ENCODE measurements at places on chromosomes 2 and 18.

DNA sequence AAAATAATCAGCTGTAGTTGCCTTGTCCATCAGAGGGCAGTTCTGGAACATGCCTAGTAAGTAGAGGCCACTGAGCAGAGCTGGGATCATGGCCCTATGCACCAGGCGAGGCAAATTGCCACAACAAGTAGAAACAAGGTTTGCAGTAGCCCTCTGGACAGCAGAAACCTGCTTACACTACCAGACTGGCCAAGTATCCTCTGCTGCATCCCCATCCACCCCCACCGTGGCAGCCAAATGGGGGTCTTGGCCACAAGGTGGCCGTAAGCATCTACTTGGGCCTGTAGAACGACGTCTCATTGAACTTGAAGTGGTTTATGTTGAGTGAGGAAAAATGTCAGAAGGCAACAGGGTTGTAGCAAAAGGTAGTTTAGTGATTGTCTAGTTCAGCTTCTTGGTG is 241.2 kb downstream of the ALPK2 start:
- DNase-seq: no peak

GRCh38 chr2:218019411-218020060 is 16.7 kb upstream of the TNS1 start:
- DNase-seq: no peak

DNA sequence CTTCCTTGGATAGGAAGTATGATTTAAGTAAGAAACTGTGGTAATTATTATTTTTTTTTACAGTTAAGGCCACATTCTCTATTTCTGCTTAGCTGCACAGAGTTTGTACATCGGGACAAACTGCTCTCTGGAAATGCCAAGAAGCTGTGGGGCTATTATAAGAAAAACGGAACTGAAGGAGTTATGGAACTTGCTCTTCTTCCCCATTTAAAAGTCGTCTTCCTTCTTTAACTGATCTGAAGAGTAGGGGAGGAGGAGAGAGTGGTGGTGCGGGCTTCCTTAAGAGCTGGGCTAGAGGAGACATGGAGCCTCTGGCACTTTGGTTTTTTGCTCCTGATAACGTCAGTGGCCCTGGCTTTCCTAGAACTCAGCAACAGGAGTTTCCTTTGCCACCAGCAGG is 54.4 kb downstream of the RAB31 start:
- DNase-seq: no peak

DNA sequence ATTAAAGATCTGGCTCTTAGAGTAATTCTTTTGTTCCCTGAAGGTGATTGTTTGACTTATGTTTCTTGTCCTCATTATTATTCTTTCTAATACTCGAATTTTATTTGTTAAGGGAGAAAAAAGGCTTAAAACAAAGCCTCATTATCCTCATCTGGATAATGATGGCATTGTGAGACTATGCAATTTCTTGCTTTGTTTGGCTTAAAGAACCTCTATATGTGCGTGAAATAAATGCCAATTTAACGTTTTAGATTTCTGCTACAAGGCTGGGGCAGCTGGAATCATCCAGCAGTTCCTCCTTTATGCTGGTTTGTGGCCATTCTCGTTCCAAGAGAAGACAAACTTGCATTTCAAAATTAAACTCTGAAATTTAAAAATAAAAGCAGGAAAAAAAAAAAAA is 4.9 kb upstream of the DPYSL5 start:
- no peak for DNase-seq

DNA sequence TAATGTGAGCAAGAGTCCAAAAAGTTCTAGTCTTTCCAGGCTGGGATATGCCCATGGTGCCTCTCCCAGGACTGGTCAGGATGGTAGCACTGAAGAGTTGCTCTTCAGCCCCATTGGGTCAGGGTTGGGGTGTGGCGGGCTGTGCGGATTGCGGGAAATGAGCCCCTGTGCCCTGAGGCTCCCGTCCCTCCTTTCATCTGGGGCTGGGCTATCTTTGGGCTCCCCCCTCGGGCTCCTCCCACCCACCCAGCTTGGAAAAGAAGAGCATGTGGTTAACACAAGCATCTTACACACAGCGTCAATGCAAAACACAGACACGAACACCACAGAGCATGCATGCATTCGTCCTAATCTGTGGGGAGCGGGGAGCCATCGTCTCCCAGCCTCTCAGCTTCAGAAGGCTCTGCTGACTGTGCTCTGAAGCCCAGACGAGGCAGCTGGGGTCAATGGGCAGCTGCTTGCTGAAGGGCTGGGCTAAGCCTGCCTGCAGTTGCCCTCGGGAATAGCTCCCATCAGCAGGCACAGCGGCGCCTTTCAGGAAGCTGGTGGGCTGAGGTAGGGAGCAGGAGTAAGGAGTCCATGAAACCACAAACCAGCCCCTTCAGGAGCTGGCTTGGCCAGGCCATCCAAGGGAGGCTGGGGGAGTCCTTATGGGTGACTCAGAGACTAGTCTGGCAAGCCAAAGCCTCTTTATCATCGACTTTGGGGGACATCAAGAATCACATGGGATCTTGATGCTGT is 112.9 kb downstream of the CLIP4 start:
- peak; percentile 56 for DNase-seq
